Right renal pelvis (tissue), 4 donors: ENCODE measurements at places on chromosomes 3 and 15. TPM values are rescaled to one million over a fixed set of nuclear protein-coding genes. Genes with fewer than 3 reads are reported as not detected.

DNA sequence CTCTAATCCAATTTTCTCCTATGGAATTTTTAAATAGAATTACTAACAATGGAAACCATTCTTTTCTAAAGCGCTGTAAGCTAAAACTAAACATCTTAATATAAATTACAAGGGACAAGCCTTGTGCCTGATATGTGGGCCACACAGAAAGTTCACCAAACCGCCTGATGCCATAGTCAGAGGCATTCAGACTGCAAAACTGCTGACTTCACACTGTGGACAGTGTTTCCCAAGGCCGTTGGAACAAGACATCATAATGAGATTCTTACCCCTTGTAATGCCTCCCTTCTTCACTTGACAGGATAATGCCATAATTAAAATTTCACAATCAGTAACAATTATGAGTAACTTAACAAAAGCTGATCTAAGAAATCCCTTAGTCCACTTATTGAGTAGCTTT lies 14.9 kb downstream of the SH3GL3 start:
- DNase-seq = no peak

DNA sequence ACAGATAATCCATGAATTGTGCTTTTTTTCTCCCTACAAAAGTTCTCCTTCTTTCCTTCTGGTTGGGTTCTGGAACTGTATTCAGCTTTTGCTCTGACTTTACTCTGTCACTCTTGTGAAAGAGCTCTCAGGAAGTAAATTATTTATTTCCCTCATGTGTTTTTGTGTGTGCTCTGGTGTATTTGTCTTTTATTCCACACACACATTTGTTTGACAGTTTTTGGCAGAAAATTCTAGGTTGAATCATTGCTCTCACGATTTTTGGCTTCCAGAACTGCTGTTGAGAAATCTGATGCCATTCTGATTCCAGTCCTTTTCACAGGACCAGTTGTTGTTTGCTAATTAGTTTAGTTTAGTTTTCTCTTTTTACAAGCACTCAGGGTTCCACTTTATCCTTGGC lies 172.8 kb downstream of the PLCH1 start:
- no peak for DNase-seq

- no peak for DNase-seq
Measured at GRCh38 chr15:81751816-81752545, 293.8 kb downstream of the MEX3B start.

- DNase-seq = no peak
Measured at GRCh38 chr3:113532698-113533533, 561 bp downstream of the SIDT1 start.

GRCh38 chr3:154884952-154885351 lies 195.2 kb upstream of the MME start:
- DNase-seq = no peak

DNA sequence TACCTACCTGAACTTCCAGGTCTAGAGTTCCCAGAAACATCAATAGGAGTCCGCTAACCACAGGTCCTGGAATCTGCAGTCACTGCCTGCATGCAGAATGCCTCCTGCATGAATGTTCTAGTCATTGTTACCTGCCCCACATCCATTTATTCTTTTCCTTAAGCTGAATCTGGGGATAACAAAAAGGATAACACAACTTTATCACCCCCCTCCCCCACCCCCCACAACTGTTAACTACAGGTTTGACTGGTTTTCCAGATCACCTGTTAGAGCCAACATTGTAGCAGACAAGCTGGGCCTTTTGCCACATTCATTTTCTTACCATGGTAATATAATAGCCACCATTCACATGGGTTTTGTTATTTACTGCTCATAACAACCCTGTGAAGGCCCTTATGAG lies 4.6 kb upstream of the CTSH start:
- no peak for DNase-seq

GRCh38 chr3:9175421-9175820 lies 74.0 kb downstream of the SRGAP3 start:
- DNase-seq = no peak

- no peak for DNase-seq
Measured at GRCh38 chr3:87358066-87358465, 81.7 kb upstream of the POU1F1 start.

GRCh38 chr15:47188758-47189507 lies 528.4 kb upstream of the SEMA6D start:
- no peak for DNase-seq

DNA sequence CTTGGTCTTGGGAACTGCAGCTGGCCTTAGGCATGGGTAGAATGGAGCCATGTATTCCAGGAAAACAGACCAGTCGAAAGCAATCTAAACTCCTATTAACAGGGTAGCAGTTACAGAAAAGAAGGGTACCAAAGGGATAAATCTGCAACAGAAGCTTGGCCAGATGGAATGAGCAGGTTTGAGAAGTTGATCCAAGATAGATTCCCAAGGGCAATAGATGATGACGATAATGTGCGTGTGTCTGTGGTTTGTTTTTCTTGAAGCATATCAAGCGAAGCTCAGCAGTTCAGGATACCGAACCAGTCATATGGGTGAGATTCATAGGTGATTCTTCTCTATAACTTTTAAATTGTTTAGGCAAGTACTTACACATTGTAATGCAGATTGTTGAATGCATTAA lies 203.8 kb upstream of the SEMA6D start:
- no peak for DNase-seq

GRCh38 chr3:133375403-133375745 lies 24.5 kb upstream of the BFSP2 start:
- DNase-seq = no peak

GRCh38 chr3:194283221-194284006 lies 67.7 kb downstream of the CPN2 start:
- no peak for DNase-seq

DNA sequence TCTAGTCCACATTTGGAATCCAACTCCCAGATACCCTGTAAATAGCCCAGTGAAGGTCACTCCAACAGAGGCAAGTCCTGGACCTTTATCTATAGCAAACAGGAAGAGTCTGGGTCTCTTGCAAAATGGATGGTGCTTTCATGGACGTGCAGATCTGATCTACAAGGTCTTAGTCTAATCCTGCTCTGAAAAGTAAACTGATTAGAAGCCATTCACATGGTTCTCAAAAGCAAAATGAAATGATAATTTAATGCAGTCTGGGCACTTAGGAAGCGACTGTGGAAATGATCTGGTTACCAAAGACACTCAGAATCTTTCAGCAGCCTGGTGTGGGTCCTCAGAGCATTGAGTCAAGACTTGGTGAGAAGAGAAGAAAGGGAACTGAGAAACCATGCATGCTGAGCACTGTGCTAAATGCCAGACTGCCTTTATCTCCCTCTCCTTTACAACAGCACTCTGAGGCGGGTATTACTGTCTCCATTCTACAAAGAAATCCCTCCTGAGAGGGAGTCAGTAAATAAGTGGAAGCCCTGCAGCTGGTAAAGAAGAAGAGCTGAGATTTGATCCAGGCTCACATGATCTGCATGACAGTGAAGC lies 29.0 kb downstream of the AQP9 start:
- no peak for DNase-seq

DNA sequence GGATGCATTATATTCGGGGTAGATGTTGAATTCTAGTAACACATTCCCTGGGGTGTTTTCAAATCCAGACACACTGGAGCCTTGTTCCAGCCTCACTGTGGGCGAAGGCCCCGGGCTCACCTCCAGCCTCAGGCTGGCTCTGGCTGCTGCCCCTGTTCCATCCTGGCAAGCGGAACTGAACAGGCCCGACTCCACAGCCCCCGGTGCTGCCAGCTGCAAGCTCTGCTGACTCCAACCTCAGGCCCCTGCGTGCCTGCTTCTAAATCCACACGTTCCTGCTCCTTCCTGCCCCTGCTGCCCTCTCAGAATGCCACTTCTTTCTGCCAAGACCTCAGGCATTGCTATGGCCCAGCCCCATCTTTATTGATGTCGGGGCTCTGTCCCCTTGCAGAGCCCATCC lies 90.6 kb downstream of the LIPC start:
- DNase-seq = no peak

DNA sequence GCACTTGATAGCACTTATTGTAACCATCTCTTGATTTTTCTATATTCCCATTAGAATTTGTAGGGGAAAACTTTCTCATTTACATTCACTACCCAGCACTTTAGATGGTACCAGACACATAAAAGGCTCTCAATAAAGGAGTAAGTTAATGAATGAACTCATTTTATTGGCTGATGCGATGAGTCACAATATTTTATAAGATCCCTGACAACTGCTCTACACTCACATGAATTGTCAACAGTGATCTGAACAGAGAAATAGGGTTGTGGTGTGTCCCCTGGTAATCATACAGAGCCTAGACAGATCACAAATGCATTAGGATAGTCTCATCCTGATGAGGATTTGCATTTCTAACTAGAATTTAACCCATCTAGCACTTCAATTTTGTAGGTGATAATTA lies 567.6 kb upstream of the ARPP21 start:
- no peak for DNase-seq

- no peak for DNase-seq
Measured at GRCh38 chr3:143812481-143812880, 35.8 kb downstream of the SLC9A9 start.

GRCh38 chr3:88235102-88235501 lies 85.3 kb downstream of the C3orf38 start:
- no peak for DNase-seq

- no peak for DNase-seq
Measured at GRCh38 chr3:5191555-5192304, 4.2 kb downstream of the EDEM1 start.

DNA sequence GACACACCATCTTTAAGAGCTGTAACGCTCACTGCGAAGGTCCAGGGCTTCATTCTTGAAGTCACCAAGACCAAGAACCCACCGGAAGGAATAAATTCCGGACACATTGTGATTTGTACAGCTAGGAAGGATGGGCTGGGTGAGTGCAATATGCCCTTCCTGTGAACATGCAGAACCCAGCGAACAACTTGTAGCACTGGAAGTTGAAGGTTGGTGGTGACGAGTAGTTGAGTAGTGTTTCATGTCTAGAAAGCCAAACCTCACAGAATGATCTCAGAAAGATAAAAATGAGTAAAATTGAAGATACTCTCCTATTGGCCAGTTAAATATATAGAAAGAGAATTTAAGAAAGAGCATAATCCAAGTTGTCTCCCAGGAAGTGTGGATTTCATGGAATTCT lies 462.2 kb upstream of the CFAP20DC start:
- no peak for DNase-seq

Gene TP63
- polyA plus RNA-seq = 2.2 TPM

Gene CACNA1D
- polyA plus RNA-seq = 11.4 TPM

Gene PATL2
- 0.87 TPM for polyA plus RNA-seq

Gene PODXL2
- polyA plus RNA-seq = 46.2 TPM
